Activated CD4-positive, CD25-positive, alpha-beta regulatory T cell (primary cell): ENCODE measurements at places on chromosomes 1 and 21.

DNA sequence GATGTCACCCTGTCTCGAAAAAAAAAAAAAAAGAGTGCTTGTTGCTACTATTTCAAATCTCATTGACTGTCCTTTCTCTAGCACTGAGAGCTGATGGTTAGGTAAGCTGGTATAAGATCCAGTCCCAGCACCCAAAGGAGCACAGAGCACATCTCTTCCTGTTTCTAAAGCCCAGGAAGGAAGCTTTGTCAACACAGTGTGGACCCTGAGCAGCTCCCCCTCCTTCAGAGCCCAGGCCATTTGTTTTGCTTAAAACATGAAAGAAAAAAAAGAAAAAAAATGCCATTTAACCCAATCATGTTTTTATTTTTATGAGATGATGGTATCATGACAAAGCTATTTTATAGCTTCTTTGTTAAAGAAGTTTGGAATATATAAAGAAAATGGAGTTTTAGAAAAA is 184.1 kb upstream of the DUSP10 start:
- DNase-seq = no peak

DNA sequence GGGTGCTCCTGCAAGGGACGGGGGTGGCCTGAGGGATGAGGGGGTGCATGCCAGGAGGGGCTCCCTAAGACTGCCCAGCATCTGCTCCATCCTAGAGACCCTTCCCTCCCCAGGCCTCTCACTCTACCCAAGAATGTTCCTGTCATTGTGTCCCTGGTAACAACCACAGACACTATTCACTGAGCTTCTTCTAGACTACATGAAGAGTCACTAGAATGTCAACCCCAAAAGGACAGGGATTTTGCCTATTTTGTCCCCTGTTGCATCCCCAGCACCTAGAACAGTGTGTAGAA is 2.9 kb downstream of the TNFRSF25 start:
- DNase-seq = no peak

GRCh38 chr1:234839663-234840062 is 229.7 kb upstream of the IRF2BP2 start:
- no peak for DNase-seq

GRCh38 chr1:111602302-111602701 is 17.3 kb upstream of the RAP1A start:
- DNase-seq = no peak

GRCh38 chr1:43836267-43836951 is 97.2 kb upstream of the ARTN start:
- peak; percentile 63 for DNase-seq

GRCh38 chr1:110203021-110203661 is 7.0 kb upstream of the KCNC4 start:
- DNase-seq = peak; percentile 45

- no peak for DNase-seq
Measured at GRCh38 chr1:86429835-86430234, 5.9 kb downstream of the CLCA2 start.

DNA sequence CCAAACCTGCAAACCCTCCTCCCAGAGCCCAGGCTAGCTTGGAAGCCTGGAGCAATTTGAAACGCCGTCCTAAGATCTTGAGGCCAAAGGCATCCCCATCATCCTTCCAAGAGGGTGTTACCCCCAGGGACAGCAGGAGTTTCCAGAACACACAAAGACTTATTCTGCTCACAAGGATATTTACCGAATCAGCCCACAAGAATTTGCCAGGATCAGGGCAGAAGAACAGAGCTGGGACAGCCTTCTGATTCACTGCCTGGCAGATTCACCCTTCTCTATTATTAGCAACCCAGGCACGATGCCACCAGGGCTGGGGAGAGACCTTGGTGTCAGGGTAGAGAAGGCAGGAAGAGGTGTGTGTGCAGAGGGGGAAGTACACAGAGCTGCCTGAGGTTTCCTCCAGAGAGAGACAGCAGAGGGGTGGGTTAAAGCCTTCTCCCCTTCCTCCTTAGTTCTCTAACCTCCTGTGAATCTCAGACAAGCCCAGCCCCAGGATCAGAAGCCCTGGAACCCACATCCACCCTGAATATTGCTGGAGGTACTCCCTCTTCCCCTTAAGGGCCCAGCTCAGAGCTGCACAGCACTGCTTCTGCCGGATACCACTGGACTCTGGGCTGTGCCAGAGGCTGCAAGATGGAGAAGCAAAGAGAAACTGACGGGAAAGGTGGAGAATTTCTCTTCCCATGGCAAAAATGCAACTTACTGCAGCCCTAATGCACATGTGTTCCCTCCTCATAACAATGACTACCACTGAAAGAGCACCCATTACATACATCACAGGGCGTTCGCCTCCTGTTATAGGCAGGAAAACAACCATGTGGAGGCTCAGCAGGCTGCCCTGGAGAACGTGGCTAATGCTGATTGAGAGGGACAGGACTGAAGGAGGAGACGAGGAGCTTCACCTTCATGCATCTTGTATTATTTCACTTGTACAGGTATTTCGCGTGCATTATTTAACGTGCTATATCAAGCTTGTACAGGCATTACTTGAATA is 61.8 kb downstream of the ITPKB start:
- DNase-seq = peak; percentile 52

GRCh38 chr1:31004231-31004621 is 61.3 kb downstream of the PUM1 start:
- DNase-seq = no peak

- DNase-seq = no peak
Measured at GRCh38 chr1:97123717-97124431, 402.3 kb downstream of the PTBP2 start.

- DNase-seq = no peak
Measured at GRCh38 chr1:30986755-30987154, 78.2 kb upstream of the SDC3 start.

- DNase-seq = no peak
Measured at GRCh38 chr1:59978026-59978425, 51.5 kb upstream of the CYP2J2 start.

- DNase-seq = no peak
Measured at GRCh38 chr1:162363823-162364222, 12.8 kb downstream of the SPATA46 start.

GRCh38 chr1:223726380-223727001 is 14.2 kb downstream of the CAPN2 start:
- DNase-seq = peak; percentile 68

- no peak for DNase-seq
Measured at GRCh38 chr1:85363521-85363920, 87.1 kb upstream of the BCL10 start.

- no peak for DNase-seq
Measured at GRCh38 chr1:241715956-241716355, 63.9 kb downstream of the WDR64 start.

- no peak for DNase-seq
Measured at GRCh38 chr1:116738673-116739370, 15.4 kb upstream of the CD2 start.

GRCh38 chr1:184818646-184819045 is 64.0 kb upstream of the EDEM3 start:
- DNase-seq = no peak

GRCh38 chr21:45611939-45612664 is 31.4 kb upstream of the PCBP3 start:
- DNase-seq = no peak

- DNase-seq = no peak
Measured at GRCh38 chr1:95766036-95766435, 532.0 kb downstream of the RWDD3 start.

DNA sequence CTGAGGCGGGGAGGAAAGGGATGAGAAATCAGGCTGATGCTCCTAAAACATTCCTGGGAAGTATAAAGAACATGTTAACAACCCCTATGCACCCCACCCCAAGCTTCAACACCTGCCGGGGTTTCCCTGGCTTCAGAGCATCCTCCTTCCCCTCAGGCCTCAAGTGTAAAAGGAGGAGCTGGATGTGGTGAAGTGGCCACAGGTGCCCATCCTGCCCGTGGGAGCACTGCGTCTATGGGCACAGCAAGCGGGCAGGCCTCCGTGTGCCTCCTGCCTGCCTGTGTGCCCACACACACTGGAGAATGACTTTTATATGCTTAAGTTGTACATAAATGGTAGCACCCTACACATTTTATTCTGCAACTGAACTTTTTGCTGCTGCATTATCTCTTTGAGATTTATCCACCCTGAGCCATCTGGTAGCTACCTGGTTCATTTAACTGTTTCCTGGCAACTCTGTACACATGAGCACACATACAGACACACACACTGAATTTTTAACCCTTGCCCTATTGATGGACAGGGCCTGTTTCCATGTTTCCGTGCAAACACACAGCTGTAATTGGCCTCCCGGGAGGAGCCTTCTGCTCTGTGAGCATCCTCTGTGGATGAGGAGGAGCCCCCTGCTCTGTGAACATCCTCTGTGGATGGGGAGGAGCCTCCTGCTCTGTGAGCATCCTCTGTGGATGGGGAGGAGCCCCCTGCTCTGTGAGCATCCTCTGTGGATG is 13.4 kb upstream of the FTCD start:
- no peak for DNase-seq

GRCh38 chr1:115676498-115677181 is 34.9 kb downstream of the VANGL1 start:
- no peak for DNase-seq

DNA sequence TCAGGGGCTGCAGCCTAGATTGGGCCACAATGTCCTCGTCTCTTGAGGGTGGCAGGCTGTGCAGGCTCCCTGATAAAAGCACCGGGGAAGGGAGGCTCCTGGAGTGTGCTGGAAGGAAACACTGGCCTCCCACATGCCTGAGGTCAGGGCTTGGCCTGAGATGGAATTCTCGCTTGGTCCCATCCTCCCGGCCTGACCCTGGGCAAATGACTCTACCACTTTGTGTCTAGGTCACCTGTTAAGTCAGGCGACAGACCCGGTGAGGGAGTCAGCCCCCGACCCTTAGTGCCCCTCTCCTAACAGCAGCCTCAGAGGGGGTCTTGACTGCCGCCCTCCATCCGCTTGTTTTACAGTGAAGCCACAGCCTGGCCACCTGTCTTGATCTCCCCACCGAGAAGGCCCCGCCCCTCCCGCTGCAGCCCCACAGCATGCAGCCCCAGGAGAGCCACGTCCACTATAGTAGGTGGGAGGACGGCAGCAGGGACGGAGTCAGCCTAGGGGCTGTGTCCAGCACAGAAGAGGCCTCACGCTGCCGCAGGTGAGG is 2.5 kb downstream of the SMIM1 start:
- no peak for DNase-seq

GRCh38 chr1:54342742-54343687 is 63.2 kb downstream of the SSBP3 start:
- DNase-seq = no peak

DNA sequence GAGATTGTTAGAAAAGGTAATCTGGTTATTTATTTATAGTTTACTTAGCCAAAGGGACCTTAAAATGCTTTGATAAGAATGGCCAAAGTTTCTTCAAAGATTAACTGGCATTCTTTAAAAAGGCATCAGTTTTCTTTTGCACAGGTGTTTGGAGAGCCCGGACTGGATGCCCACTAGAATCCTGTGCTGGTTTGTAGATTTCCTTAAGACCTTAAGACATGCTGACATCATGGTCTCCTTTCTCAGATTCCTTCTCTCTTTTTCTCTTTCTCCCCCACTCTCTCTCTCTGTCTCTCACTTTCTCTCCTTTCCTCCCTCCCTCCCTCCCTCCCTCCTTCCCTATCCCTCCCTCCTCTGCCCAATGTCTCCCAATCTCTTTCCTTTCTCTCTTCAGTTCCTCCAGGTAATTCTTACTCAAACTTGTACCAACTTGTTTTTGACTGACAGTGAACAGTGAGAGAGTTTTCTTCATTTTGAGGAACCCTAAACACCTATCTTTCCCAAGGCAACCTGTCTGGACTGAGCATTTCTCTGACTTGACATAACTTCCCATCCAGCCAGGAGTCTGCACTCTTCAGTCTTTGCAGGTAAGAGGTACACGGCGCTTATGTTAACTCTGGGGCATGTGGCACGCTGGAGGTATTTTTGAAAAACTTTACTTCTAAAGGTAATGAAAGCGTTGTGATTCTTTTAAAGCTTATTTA is at the start of gene KCNJ15:
Gene KCNJ15 (plus strand): TSS at position 393 of the 704 bp plus-strand sequence. CDS start 42,271 bp downstream, outside the sequence.
- no peak for DNase-seq

- no peak for DNase-seq
Measured at GRCh38 chr1:234565132-234565531, 44.8 kb downstream of the IRF2BP2 start.

- DNase-seq = no peak
Measured at GRCh38 chr1:244224487-244225430, 173.7 kb downstream of the ZBTB18 start.

DNA sequence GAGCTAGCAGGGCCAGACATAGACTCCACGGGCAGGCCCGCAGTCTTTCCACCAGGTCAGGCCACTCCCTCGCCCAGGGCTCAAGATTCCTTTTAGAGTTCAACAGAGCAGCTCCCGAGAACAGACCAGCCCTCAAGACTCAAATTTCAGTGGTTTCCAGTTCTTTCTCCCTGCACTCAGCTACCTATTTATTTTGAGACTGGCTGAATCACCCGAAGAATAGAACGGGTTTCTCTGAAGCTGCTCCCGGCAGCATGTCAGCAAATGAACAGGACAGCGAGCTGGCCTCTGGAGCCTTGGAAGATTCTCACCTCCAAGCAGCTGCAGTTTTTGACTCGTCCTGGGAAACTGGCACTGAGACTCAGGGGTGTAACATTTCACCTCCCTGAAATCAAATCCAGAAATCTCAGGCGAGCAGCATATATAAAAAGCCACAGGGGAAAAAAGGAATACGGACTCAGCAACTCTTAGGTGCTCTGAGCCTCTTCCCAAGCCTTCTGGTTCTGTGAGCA is 177.9 kb downstream of the CLIC6 start:
- no peak for DNase-seq

DNA sequence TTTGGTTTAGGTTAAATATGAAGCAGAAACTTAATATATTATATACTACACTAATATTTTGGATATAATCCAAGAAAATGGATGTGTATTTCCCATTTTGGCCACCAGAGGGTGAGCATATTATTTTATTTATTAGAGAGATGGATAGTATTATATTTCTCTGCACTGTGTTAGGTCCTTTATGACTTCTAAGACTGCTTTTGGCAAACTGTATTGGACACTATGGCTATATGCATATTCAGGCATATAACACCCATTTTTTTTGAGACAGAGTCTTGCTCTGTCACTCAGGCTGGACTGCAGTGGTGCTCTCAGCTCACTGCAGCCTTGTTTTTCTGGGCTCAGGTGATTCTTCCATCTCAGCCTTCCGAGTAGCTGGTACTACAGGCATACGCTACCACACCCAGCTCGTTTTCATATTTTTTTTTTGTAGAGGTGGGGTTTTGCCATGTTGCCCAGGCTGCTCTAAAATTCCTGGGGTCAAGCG is 17.8 kb upstream of the PGM1 start:
- DNase-seq = no peak

GRCh38 chr1:191752342-191752741 is 405.9 kb upstream of the RGS18 start:
- no peak for DNase-seq

GRCh38 chr1:78676347-78676982 is 26.8 kb downstream of the IFI44 start:
- no peak for DNase-seq

GRCh38 chr1:81802707-81803430 is 2.1 kb downstream of the ADGRL2 start:
- DNase-seq = no peak
